ENCODE measurements at places on chromosomes 3 and 15. TPM values are rescaled to one million over a fixed set of nuclear protein-coding genes. Genes with fewer than 3 reads are reported as not detected.

The SH2D7 gene
- not detected for total RNA-seq

DNA sequence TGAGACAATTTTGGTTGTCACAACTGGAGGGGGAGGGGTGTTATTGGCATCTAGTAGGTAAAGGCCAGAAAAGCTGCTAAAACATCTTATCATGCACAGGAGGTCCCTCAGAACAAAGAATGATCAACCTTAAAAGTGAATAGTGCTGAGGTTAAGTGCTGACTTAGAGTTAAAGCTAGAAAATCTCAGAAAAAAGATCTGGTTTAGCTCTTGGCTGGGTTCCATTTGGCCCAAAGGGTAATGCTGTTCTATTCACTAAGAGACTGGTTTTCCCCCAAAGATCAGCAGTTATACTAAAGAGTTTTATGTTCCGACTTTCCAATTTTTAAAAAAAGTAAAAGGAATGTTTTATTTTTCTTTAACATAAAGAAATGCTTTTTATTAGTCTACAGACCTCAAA is 15.6 kb downstream of the DCBLD2 start:
- DNase-seq: no peak

GRCh38 chr15:85100186-85100937 is 118.7 kb downstream of the PDE8A start:
- DNase-seq: no peak

- DNase-seq: no peak
Measured at GRCh38 chr3:10688548-10689172, 127.4 kb upstream of the SLC6A11 start.

The GNAT1 gene
- total RNA-seq: not detected

GRCh38 chr3:36484386-36484785 is 104.1 kb downstream of the STAC start:
- DNase-seq: no peak

The DUT gene
- 91.7 TPM for total RNA-seq

The HOMER2 gene
- 13.2 TPM for total RNA-seq

DNA sequence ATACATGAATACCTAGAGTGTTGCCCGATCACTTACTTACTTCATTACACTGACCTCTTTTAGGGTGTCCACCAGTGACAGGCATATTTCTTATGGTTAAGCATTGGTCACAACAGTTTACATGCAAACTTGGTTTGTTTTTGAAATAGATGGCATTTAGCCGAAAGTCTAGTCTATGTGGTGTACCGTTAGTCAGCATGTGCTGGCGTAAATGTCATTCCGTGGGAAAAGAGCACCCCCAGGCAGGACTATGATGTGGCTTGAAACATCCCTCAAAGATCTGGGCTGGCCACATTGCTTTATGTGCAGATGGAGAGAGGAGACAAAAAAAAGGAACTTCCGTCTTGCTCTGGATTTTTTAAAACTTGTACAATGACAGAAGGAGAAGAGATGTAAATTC is 357.0 kb upstream of the ICE2 start:
- no peak for DNase-seq

GRCh38 chr15:101672298-101672697 is 20.1 kb upstream of the TM2D3 start:
- DNase-seq: no peak

DNA sequence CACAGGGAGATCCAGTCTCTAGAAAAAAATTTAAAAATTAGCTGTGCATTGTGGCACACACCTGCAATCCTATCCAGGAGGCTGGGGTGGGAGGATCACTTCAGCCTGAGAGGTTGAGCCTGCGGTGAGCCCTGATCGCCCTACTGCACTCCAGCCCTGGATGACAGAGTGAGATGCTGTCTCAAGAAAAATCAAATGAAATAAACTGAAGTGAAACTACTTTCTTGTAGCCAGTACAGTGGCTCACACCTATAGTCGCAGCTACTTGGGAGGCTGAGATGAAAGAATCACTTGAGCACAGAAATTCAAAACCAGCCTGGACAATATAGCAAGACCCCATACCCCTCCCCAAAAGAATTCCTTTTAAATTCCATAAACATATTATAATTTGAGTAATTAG is 35.4 kb downstream of the SMARCC1 start:
- DNase-seq: no peak

DNA sequence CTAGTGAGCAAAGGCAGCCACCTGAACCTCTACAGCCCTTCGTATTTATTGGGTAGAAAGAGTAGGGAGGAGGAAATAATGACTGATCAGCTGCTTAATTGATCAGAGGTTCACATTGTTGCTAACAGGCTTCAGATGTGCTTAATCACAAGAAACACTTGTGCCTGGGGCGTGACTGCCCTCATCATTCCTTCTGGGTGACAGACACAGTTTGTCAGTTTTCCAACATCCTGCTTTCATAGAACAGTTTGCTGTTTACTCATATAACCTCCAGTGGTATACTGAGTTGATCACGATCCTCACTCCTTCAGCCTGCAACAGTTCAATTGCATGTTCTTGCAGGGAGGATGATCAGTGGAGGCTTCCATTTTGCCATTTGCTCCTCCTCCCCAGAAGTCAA is 13.6 kb upstream of the CASR start:
- no peak for DNase-seq

DNA sequence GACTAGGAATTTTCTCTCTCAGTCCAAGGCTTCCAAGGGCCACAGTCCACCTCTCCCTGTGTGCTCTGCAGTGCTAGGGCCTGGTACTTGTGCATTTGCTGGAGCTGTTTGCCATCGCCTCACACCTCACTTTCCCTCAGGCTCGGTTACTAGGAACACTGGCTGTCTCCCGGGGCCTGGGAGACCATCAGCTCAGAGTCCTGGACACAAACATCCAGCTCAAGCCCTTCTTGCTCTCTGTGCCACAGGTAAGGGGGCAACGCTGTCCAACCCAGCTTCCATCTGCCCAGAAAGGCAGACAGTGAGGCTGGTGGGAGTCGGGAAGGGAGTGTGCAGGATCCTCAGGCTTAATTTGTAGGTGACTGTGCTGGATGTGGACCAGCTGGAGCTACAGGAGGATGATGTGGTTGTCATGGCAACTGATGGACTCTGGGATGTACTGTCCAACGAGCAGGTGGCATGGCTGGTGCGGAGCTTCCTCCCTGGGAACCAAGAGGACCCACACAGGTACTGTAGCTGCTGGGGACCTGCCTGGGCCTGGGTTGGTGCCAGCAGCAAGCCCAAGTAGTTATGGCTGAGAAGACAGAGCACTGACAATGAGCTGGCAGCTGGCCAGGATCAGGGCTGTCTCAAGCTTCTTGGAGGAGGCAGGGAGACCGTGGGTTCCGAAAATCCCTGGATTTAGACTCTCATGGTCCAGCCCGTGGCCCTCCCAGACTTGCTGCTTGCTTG is 3.4 kb downstream of the PPM1M start:
- no peak for DNase-seq

The GPR160 gene
- 5.4 TPM for total RNA-seq

- no peak for DNase-seq
Measured at GRCh38 chr3:113141543-113141942, 69.8 kb upstream of the BOC start.

DNA sequence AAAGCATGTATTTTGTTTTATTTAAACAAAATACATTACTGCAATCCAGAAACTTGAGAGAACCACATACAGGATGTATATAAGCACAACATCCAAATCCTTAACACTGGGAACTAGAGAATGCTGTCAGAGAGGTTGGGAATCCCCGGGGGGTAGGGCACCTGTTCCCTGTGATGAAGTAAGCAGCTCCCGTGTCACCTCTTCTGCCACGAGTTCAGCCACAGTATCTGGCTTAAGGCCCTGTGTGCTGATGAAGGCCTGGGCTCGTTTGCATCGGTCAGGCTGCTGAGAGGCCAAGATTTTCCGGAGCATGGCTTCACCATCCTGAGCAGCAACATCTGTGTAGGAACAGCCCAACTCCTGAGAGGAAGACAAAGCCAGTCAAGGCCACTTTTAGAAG is 36.4 kb downstream of the EIF3J start:
- DNase-seq: no peak

The ACTRT3 gene
- 2.3 TPM for total RNA-seq

DNA sequence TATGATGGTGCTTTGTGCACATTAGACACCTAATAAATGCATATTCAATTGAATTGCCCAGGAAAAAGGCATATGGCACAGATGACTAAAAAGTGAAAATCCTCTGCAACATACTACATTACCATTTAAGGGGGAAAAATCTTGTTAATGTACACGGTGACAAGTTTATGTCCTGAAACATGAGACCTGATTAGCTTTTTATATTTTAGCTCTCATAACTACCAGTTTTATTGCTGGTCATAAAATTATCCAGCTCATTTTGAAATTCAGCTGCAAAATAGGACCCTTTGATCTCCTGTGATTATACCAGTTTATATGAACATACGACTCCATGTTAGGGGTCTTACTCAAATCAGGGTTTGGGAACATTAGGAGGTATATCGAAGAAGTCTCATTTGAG is 684.6 kb upstream of the CCDC54 start:
- no peak for DNase-seq

DNA sequence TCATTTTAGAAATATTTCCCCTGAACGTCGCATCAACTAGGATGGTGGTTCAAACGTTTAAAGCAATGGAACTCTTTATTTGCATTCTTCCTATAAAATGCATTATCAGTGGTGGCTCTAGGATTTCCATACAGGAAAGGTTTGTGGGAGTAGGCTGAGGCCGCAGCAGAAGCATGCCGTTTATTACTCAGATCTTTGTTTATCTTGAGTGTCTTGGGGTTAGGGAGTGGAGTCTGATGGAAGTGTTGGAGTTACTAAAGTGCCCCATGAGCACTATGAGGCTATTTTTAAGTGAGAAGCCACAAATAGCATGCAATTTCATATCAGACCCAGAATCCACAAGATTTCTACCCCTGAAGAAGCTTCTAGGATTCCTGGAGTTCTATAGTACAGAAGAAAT is 26.2 kb downstream of the ATOSA start:
- DNase-seq: no peak

DNA sequence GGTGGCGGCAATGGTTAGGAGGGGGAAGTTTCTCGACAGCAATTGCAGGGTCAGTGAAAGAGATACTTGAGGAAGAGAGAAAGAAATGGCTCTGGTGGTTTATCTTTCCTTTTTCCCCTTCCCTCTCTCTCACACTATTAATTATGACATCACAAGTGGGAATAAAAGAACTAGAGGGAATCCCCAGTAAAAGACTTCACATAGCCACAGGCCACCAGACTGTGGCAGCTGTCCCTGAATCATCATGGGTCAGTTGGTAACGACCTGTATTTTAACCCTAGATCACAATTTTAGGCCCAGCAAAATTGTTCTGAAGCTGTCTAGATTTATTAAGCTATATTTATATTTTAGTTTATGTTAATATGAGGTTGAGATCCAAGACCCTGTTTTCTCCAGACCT is 40.3 kb downstream of the MBNL1 start:
- DNase-seq: no peak

DNA sequence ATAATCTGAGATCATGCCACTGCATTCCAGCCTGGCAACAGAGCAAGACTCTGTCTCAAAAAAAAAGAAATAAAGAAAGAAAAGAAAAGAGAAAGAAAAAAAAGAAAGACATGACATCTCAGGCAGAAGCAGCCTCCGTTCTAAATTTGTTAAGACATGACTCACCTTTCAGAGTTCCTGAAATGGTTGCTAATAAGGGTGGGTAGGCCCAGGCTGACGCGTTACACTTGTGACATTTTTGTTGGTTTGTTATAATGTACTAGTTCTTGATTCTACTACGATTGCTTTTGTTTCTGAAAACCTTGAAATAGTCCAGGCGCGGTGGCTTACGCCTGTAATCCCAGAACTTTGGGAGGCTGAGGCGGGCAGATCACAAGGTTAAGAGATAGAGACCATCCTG is 21.0 kb downstream of the SLC25A20 start:
- no peak for DNase-seq

- no peak for DNase-seq
Measured at GRCh38 chr3:107637416-107638183, 114.8 kb downstream of the BBX start.

The LRRC49 gene
- 11.5 TPM for total RNA-seq

GRCh38 chr3:24493746-24494617 is 668 bp downstream of the THRB start:
- DNase-seq: peak; percentile 75

- no peak for DNase-seq
Measured at GRCh38 chr15:37773111-37773860, 161.2 kb upstream of the TMCO5A start.

- peak; percentile 15 for DNase-seq
Measured at GRCh38 chr15:25053000-25053815, 98.4 kb downstream of the SNRPN start.

- no peak for DNase-seq
Measured at GRCh38 chr15:91526424-91526823, 327.1 kb upstream of the SLCO3A1 start.

DNA sequence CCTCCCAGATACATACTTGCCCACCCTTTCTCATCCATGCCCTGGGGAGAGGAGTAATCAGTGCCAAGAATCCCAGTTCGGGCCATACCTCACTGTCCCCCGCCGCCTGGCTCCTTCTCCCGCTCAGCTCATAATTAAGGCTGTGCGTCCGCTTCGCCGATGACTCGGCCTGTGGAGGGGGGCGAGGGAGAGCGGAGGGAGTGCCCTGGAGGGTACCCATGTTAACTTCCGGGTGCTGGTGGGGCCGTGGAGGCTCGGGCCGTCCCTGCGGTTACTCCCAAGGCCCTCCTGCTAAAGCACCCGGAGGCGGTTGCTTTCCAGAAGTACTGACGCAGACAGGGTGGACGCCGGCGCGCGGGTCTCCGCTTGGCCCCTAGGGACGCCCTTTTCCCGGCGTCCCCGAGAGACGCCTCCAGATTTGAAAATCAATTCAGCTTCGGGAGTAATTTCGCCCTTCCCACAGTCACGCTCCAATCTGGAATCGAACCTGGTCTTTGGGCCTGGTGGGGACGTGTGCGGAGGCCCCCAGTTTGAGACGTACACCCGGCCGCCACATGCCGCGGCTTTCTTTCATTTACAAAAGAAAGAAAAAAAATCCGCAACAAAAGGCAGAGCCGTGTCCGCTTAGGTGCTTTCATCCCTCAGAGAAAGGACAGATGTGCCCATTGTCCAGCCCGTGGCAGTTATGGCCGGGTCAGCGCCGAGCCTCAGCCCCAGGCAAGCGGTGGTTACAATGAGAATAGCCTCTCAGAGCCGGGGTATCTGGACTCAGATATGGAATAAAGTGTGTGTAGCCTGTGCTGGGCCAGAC is 1.0 kb upstream of the ONECUT1 start:
- DNase-seq: no peak

The SERPINI2 gene
- total RNA-seq: not detected

The GP5 gene
- 0.09 TPM for total RNA-seq

- no peak for DNase-seq
Measured at GRCh38 chr3:171186817-171187500, 160.4 kb upstream of the SLC2A2 start.

The LYSMD4 gene
- 16.0 TPM for total RNA-seq
